Amniotic stem cell (primary cell): ENCODE measurements at places on chromosomes 2 and 18.

DNA sequence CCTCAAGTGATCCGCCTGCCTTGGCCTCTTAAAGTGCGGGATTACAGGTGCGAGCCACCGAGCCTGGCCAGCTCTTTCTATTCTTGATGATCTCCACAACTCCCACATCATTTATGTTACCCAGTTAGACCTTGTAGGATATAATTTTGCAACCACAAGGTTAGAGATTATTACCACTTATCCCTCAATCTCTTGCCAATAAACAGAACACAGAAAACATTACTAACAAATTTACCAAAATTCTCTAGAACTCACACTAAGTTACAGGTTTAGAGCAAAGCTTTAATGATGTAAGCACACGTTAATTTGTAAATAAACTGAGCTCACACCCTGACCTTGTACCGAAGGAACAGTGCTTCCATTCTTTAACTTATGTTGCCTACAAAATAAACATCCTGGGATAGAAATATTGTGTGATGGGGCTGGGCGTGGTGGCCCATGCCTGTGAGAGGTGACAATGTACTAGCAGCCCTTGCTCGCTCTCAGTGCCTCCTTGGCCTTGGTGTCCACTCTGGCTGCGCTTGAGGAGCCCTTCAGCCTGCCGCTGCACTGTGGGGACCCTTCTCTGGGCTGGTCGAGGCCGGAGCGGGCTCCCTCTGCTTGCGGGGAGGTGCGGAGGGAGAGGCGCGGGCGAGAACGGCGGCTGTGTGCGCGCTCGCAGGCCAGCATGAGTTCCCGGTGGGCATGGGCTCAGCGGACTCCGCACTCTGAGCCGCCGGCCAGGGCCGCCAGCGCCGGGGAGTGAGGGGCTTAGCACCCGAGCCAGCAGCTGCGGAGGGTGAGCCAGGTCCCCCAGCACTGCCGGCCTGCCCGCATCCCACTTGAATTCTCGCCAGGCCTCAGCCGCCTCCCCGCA is 42.1 kb upstream of the ITSN2 start:
- DNase-seq: no peak

- no peak for DNase-seq
Measured at GRCh38 chr2:177044671-177045070, 167.9 kb upstream of the HNRNPA3 start.

GRCh38 chr2:196318517-196319377 is 147.4 kb upstream of the STK17B start:
- no peak for DNase-seq

GRCh38 chr18:34848695-34849094 is 138.6 kb downstream of the DTNA start:
- no peak for DNase-seq

DNA sequence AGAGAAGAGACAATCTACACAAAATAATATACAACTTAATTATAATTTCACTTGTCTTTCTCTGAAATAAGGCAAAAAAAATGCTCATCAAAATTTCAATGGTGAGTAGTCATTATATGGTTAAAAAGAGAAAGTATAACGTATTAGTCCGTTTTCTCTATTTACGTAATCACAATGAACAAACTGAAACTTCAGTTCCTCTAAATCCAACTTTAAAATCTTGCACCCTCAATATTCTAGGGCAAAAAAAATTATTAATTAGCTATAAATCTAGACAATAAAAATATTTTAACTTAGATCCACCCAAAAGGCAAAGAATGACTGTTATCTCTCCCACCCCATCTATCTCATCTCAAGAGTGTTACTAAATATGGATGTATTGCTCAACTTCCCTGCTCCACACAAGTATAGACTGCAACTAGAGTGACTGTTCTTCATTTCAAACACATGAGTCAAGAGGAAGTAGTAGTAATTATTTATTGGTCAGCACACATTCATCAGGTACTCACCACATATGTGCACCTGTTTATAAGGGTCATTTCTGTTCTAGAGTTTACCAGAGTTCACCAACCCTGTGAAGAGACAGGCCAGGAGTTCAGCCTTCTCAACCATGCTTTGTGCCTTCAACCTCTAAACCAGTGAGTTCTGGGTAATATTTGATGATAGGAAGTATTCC is 36.4 kb downstream of the STK39 start:
- peak; percentile 39 for DNase-seq

DNA sequence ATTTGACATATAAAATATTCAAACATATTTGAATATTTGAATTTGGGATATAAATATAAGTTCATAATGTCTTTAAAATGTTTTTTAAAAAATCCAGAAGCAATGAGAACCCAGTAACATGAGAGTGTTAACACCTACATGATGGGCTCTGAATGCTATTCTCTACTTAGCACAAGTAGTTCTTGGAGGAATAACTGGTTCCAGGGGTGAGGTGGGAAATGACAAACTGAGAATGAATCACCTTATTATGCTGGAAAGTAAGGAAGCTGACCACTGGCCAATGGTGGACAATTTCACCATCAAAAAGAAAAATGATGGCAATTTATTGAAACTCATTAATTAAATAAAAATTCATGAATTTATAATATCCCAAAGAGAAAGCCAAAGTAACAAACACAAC is 79.6 kb upstream of the NABP1 start:
- DNase-seq: no peak
